ENCODE measurements at places on chromosomes 16 and 17.

- DNase-seq, result no peak
Measured at GRCh38 chr16:12020009-12020408, 43.5 kb downstream of the SNX29 start.

GRCh38 chr17:12457493-12457892 lies 208.2 kb upstream of the MYOCD start:
- DNase-seq, result no peak

- no peak for DNase-seq
Measured at GRCh38 chr17:15406081-15406480, 61.3 kb downstream of the CDRT4 start.

- no peak for DNase-seq
Measured at GRCh38 chr16:11411059-11411550, 65.8 kb downstream of the RMI2 start.

GRCh38 chr16:30535106-30535776 lies 583 bp upstream of the ZNF747 start:
- no peak for DNase-seq

DNA sequence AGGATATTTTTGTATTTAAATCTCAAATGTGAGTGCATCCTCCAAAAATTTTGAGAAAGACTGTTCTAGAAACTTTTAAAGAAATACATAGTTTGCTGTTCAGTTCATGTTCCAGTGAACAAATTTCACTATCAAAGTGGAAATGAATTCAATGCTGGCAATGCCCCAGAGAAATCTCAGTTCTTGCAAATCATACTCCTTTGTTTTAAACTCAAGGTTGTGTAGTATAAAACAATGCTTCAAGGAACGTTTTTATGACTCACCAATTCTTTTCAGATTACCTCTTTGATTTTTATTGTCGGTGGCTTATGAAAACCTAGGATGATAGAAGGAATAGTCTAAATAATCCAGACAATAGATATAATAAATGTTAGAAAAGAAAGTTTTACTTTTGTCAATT lies 17.6 kb downstream of the LPCAT2 start:
- DNase-seq, result no peak

DNA sequence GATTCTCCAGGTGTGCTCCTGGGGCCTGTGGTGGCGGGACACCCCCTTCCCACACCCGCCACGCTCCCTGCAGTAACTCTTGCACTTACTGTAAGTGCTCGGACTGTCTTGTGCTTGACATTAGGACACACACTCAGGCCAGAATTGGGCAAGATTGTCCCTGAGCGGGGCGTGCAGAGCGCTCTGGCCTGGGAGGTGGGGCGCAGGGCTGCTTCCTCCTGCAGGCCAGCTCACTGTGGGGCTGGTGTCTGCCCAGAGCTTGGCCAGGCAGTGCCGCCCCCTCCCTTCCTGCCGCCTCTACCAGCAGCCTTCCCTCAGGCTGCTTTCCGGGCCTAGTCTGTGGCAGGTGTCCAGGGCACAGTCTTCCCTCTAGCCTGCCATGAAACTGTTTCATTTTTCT lies 6.1 kb upstream of the ATP6V0C start:
- no peak for DNase-seq

DNA sequence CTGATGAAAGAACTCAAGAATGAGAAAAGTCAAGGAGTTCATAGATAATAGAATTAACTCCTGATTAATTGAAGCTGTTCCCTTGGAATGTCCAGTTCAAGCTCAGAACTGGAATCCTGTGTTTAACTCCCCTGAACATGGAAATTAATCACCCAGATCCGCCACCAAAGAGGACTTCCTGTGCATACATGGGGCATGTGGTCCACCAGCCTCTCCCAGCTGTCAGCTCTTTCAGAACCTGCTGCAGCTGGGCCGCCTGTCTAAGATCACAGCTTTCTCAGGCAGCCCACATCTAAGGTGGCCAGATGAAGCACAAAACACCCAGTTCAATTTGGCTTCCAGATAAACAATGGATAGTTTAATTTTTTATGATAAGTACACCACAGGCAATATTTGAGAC lies 203.7 kb upstream of the COX10 start:
- no peak for DNase-seq

- no peak for DNase-seq
Measured at GRCh38 chr17:13640551-13640950, 38.8 kb upstream of the HS3ST3A1 start.

- no peak for DNase-seq
Measured at GRCh38 chr17:41583137-41584127, 3.3 kb downstream of the KRT14 start.

DNA sequence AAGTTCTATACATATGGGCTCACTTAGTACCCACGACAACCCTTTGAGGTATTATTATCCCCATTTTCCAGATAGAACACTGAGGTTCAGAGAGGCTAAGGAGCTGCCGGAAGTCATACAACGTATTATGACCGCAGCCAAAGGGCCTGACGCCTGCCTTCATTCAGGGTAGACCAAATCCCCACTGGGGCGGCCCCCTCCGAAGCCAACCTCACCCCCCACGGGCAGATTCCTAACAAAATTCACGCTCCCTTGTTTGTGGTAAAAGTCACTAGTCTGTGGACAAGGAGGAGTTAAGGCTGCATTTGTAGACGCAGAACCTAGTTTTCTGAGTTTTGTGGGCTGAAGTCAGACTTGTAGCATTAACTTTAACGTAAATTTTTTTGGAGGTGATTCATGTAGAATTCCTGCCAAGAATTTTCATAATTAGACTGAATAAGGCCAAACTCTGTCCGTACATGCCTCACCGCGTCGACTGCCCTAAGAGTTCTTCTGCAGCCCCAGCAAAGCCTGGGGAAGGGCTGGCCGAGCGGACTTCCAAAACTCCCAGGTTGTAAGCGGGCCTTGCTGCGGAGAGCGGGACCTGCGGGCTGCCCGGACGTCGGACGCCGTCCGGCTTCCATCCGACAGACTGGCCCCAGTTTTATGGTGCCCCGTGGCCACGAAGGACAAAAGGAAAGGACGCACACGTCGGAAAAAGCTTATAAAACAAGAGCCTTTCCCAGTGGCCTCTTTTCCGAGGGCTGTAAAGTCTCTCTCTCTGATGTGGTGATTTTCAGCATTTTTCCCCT lies 75.7 kb downstream of the NXN start:
- no peak for DNase-seq

DNA sequence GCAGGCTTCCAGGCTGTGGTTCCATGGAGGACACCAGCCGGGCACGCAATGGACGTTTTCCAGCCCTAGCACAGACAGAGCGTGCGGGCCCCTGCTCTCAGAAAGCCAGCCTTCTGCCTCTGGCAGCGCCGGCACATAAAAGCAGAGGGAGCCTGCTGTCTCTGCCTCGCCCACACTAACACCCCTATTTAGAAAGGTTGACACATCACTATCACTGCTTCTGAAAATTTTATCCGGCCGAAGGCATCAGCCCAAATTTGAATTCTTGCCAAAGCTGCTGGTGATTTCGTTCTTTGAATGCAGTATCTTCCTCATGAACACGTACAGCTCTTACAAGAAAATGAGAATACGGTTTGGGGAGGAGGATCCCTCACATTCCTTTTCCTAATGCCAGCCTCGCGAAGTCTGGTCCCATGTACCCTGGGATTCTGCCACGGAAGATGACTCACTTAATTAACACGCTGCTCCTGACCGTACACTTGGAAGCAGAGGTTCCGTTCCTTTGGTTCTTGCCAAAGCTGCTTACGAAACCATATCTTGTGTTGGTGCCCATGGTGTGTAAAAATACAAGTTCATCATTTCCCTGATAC lies 1.3 kb upstream of the RAB11FIP3 start:
- DNase-seq, result no peak

DNA sequence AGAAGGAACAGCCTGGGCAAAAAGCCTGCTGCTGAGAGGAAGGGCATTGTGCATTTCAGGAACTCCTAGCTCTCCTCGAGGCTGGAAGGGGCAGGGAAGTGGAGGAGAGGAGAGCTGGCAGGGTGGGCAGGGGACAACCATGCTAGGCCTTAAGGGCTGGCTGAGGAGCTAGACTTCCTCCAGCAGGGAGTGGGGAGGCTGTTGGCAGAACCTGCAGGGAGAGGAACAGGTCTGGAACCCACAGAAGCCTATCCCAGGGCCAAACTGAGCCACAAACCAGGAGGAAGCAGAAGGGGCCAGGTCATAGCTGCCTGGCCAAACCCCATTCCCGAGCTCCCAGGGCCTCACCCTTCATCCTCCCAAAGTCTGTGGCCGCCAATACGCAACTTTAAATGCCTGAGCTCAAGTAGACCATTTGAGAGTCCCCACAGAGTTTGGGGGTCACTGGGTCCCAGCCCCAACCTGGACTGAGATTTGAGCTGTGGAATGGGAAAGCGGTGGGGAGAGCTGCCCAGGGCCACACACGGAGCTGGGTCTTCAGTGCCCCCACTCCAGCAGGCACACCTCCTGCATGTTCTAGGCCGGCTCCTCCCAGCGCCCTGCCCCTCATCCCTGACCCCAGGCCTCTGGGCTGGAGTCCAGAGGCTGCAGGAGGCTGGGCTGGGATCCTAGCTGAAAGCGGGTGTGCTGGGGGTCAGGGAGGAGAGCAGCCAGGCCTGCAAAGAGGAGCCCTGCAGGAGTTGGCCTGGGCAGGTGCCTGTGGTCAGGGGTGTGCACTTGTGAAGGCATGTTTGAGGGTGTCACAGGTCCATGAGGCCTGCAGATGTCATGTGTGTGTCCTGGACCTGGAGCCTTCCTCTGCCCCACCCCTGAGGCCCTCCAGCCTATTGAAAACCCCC lies 4.5 kb downstream of the CDH5 start:
- DNase-seq, result no peak

GRCh38 chr17:72605543-72605942 lies 484.7 kb downstream of the SOX9 start:
- no peak for DNase-seq

DNA sequence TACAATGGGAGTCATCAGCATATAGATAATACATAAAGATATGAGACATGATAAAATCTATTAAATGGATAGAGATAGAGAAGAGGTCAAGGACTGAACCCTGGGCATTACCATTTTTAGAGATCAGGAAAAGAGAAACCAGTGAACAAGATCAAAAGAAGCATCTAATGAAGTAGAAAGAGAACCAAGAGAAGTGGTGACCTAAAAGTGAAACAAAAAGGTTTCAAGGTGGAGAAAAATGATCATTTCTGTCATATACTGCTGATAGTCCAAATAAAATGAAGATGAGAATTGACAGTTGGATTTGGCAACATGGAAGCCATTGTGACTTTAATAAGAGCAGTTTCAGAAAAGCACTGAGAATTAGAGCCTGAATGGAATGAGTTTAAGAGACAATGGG lies 165.1 kb downstream of the PPM1E start:
- DNase-seq, result no peak

DNA sequence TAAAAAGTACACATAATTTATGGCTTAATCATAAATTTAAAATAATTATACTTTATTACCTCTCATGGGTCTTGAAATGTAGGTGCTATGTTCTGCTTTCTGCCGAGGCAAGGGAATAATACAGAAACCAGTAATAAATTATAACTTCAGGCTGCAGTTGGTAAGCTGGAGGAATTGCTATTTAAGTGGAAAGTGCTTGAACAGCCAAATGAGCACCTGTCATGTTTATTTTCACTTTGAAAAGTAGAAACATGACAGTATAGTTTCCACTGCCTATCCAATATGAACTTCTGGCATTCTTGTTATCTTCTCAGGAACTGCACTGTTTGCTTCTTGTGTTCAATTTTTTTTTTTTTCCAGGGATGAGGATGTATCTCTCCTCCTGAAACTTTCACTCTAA lies 146.0 kb downstream of the FTO start:
- no peak for DNase-seq

GRCh38 chr17:53017227-53017626 lies 805.5 kb upstream of the KIF2B start:
- DNase-seq, result no peak

- DNase-seq, result no peak
Measured at GRCh38 chr16:57964157-57964700, 6.7 kb downstream of the CNGB1 start.

DNA sequence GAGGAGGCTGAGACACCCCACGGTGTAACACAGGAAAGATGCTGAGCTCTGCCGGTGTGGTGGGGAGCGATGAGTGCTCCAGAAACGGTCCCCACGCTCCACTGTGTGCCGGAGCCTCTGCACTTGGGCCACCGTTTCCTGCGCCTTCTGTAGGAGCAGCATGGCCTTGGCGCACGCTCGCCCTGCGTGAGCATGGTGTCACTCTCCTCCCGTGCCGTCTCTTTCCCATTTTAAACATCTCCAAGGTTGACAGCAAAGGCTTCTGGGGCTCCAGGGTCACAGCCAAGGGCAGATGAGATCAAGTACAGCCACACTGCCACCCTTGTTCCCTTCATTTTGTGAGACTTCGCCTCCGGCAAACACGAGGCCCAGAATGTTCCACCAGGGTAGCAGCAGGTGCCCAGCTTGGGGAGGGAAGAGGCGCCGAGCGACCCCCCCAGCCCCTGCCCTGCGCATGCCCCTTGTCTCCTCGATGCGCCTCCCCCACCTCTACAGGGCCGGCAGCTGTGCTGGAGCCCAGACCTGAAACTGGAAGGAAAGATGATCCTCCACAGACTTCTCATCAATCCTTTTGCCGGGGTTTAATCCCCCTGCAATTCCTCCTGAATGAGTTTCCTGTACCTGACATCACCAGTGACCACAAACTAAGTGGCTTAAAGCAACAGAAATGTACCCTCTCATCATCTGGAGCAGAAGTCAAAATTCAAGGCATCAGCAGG lies 19.9 kb upstream of the OSGIN1 start:
- no peak for DNase-seq

GRCh38 chr16:69934044-69934443 lies 17.1 kb upstream of the CLEC18A start:
- DNase-seq, result no peak

DNA sequence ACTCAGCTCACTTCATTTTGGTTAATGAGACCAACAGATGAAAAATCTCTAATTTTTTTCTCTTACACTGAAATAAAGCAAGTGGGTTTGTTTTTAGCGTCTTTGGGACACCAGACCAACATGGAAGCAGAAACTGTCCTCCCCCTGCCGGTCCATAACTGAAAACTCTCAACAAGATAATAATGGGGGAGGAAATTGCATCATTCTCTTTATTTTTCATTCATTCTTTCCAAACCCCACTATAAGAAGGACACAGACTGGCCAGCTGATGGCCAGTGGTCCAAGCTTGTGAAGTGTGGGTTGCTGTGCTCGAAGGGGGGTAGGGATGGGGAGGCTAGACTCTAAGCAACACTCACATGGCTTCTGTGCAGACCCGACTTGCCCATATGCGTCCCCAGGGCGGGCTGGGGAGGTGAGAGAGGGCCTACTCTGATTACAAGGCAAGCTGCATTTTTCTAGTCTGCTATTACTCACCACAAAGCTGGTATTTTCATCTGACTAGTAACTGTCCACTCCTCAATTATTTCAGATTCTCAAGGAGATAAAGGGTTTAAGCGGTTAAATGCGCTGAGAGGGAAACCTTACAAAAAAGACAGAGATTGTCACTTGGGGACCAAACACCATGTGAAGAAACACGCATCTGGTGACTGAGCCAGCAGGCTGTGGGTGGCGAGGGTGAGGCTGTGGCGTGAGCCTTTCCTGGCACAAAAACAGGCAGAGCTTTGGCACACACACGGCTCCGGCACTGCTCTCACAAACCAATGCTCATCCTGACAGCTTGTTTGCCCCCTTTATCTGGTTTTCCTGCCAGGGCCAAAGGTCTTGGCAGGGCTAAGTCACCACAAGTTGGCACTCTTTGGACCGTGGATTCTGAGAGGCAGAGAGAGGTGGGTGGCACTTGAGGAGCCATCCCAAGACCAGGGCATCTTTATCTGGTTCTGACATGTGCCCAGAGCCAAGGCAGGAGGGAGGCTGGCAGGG lies 38.2 kb downstream of the MARF1 start:
- DNase-seq, result no peak

- no peak for DNase-seq
Measured at GRCh38 chr17:19546289-19547065, 12.8 kb downstream of the SLC47A1 start.

GRCh38 chr16:73399486-73399885 lies 351.6 kb upstream of the ZFHX3 start:
- DNase-seq, result no peak
